ENCODE measurements at places on chromosomes 1 and 21.

DNA sequence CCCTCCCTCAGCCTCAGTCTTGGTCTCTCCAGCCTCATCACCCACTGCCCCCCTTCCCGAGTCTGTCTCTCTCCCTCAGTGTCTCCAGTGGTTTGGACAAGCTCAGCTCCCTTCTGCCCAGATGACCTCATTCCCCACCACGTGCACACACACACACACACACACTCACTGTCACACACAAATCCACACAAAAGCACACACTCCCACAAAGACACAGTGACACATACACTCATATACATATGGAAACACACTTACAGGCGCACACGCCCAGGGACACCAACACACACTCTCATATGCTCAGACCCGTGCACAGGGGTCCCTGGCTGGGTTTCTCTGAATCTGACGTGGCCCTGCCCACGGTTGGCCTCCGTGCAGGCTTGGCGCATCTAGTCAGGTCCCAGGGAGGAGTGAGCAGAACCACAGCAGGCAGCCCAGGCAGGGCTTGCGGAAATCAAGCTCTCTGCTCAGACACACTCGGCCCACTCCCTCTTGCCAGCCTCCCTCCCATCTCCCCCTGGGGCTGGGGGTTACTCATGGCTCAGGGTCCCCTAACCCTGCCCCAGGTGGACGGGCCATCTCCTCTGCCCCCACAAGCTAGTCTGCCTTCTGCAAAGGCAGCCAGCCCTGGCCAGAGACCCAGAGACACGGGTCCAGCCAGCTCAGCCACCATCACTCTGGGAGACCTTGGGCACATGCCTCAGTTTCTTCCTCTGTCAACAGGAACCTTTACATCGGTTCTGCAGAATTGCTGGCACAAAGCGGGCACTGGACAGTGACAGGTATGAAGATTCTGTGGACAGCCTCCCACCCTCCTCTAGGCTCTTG, 38.5 kb upstream of the FAM131C start:
- no peak for DNase-seq

DNA sequence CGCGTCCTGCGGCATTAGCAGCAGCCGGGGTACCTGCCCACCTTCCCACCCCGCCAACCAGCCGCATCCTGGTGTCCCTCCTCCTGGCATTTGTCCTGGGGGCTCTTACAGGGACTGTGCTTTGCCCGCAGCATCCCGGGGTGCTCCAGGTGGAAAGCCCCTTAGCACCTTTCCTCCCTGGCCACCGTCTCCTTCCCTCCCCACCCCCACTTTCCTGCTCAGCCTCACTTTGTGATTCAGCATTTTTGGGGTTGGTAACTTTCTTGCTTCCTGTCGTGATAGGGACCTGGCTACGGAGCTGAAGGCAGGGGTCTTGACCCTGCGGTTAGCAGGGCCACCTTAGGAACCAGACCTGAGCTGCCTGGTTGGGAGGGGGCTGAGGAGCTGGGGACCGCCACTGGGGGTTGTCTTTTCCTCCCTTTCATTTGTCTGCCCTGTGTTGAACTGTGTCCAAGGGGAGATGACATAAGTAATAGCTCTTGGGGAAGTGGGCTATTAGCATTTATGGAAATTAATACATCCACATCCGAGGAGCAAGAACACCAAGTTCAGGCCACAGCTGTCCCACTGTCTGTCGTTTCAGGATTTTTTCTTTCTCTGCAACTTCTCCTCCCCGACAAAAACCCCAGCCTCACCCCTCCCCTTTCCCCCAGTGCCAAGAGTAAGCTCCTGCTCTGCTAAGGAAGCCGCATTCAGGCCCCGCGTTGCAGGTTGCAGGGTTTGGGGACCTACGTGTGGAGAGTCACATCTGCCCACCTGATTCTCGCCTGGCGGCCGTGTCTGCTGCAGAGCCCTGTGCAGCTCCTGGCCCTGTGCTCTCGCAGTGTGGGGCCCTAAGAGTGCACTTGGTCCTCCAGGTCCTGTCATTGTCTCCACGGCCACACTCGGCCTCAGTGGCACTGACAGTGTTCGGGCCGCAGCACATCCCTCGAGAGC, 1.6 kb upstream of the NPHP4 start:
- DNase-seq = no peak

DNA sequence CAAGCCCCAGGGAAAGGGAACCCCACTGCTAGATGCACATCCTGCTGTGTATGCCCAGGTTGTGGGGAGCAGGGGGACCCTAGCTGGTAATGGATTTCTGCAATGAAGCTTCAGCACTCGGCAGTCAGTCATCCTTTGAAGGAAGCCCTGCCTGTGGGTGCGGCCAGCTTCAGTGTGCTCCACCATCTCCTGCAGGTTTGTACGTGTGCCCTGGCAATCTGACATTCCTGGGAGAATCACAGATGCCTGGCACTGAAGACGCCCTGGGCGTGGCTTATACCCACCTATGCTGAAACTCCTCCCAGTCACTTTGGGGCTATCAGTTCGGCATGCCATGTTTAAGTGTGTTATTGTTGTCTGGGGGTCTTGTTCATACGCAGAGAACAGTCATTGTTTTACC, 6.8 kb downstream of the SPRR5 start:
- no peak for DNase-seq

GRCh38 chr1:88873737-88874349, 17.5 kb downstream of the GTF2B start:
- DNase-seq = no peak

DNA sequence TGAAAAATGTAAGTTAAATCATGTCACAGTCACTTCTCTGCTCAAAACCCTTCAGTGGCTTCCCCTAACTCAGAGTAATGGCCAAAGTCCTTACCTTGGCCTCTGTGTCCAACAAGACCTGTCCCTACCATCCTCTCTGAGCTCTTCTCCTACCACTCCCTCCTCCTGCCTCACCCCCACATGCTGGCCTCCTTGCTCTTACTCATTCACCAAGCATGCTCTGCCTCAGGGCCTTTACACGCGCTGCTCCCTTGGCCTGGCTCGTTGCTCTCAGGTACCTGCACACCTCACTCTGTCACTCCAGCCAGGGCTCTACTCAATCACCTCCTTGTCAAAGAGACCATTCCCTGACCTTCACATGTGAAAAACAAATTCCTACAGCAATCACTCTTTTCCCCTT, 54.2 kb downstream of the SEC16B start:
- DNase-seq = no peak

DNA sequence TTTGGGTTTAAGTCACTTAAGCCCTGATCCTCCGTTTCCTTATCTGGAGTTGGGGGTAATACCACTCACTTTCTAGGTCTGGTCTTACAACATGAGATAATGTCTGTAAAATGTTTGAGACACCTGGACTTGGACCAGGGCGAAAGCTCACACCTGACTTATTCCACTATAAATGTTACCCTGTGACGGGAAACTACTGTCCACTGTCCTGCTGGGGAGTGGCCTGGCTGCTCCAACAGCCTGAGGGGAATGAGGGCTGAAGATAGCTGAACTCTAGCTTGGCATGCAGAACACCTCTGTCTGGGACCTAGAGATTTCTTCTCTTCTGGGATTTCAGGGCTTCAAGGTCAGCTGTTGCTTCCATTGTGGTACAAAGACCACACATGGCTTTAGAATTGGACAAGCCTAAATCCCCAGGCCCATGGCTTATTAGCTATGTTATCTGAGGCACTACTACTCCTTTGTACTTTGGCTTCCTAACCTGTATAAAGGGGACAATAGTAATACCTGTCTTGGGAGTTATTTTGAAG, 9.5 kb upstream of the A3GALT2 start:
- DNase-seq = no peak

DNA sequence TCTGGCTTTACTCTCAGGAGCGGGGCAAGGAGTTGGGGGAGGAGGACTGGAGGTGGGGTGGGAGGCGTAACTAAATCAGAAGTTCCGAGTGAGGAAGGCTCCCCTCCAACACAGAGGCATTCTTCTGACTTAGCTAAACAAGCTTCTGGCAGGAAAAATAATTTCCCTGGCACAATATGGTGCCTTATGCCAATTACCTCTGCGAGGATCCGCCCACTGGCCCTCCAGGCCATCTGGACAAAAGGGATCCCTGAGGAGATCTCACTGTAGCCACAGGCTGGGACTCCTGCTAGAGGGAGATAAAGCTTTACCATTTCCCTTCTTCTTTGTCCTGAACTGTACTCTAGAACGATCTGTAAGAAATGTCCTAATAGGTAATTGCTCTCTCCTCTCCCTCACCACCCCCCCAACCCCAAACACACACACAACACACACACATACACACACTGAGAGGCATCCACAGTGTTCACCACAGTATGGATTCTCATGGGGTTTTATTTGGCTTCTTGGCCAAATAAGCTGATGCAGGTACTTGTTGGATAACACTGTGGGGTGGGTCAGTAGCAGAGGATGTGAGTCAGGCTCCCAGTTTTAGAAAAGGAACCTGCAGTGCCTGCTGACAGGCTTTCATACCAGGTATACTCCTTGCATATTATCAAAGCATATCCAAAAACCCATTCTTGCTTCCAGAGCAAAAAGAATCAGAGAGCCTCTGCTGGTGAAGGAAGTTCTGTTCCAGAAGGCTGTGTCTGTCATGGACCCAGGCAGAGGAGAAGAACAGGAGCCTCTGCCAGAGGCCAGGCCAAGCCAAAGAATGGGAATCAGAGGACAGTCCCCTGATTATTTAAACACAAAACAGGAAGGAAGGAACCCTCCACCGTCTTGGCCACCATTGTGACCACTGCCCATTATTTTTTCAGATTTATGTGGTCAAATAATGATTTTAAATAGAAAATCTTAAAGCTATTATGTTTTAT, 169.1 kb downstream of the C1orf21 start:
- no peak for DNase-seq

GRCh38 chr1:187070076-187070475, 241.3 kb downstream of the PLA2G4A start:
- no peak for DNase-seq

DNA sequence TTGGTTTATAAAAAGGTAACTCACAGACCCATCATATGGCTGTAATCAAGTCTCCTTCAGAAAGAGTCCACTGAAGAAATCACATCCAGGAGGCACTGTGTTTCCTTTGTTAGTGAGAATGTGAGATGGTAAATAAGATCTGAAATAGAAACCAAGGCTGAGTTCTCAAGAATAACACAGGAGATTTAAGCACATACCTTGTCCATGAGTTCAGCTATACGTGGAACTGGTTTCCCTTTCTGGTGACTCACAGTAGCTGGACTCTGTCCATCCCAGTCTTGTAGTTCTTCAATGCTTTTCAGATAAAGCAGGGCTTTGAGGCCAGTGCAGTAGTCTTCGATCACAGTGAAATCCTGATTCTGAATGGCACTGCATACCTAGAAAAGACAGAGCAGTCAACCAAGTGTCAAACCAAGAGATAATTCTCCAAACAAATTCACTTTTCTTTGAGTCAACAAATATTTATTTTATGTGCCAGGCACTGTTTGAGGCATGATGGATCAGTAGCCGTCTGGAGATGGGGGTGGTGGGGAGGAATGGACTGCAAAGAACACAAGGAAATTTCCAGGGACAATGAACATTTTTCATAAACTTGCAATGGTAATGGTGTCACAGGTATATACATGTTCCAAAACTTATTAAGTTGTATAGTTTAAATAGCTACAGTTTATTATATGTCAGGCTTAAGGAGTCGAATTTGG, 471.4 kb downstream of the PTBP2 start:
- no peak for DNase-seq

DNA sequence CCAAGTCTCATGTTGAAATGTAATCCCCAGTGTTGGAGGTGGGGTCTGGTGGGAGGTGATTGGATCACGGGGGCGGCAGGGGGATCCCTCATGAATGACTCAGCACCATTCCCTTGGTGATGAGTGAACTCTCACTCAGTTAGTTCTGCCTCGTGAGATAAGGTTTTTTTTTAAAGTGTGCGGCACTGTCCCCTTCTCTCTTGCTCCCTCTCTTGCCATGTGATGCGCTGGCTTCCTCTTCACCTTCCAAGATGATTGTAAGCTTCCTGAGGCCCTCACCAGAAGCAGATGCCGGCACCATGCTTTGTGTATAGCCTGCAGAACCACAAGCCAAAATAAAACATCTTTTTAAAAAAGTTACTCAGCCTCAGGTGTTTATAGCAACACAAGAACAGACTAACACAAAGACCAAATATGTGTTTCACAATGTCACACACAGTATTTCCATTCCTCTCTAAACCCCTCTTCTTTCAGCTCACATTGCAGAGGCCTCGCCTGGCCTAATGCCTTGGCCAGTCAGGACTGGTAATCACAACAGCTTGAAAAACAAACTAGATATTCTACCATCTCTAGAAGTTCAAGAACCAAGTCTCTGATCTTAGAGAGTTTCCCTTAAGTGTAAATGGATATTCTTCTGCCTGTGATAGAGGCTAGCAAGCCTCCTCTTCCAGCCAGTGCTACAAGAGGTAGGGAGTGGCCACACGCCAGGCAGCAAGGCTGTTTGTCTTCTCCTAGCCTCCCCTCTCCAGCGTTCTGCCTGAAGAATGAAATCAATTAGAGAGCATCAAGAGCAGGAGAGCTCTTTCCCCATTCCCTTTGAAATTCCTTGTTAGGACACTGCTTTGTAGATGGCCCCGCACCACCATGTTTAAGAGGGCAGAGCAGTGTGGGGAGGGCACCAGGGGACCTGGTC, 19.6 kb upstream of the RAP1A start:
- DNase-seq = no peak

- no peak for DNase-seq
These were observed 1.4 kb upstream of the HEYL start for GRCh38 chr1:39640861-39641260.

DNA sequence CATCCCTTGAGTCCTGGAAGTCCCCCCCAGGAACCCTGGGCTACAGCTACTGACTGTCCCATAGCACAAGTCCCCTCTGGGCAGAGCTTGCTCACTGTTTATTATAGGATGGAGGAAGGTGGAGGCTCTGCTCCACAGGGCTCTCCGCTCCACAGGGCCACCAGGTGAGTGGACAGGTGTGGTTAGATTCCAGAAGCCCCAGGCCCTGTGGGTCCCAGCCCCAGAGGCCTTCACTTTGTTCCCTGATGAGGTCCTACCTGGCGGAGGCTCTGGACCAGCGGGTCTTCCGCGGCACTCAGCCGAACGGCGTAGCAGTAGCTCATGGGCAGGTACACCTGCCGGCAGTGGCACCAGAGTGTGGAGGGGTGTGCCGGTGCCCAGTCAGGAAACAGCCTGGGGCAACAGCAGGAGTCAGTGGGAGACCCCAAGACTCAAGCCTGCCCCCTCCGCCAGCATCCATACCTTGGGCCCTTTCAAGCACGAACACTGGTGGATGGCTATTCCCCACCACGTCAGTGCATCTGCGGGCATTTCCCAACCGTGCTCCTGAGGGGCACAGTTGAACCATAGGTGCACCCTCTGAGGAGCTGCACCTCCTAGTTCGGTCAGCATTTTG, 12.3 kb downstream of the LSS start:
- DNase-seq = no peak

DNA sequence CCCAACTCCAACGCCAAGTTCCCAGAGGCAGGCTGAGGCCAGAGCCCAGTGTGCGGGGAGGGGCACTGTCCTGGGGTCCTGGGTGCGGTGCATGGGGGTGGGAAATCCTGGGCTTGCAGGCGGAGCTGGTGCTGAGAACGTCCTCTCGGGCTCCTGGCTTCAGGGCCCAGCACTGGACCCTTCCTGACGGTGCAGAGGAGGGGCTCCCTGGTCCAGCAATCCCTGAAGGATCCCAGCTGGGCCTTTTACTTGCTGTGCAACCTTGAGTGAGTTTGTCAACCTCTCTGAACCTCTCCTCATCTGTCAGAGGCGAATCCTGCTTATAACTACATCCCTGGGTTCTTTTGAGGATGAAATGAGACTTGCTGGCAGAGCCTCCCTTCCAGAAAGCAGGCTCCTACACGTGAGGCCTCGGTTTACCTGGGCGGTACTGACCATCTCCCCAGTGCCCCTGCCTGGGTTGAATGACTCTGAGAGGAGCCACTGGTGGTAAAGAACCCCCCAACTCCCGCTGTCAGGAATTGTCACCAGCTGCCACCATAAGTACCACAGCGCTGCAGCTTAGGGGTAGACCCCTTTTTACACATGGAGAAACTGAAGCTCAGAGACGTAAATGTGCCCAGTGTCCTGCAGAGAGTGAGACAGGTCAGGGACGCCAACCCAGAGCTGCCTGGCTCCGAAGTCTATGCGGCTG, 77.3 kb downstream of the DHRS3 start:
- no peak for DNase-seq
